ENCODE measurements at places on chromosomes 7 and 10. TPM values are rescaled to one million over a fixed set of nuclear protein-coding genes. Genes with fewer than 3 reads are reported as not detected.

Gene RINT1
- total RNA-seq = 4.9 TPM

Gene ZNF487
- total RNA-seq = 4.8 TPM

Gene IRF5
- total RNA-seq = 5.8 TPM

Gene CFAP58
- 0.58 TPM for total RNA-seq

Gene RNLS
- total RNA-seq = 12.0 TPM

GRCh38 chr7:33685981-33686683 is 219.2 kb upstream of the BMPER start:
- H3K27me3 ChIP-seq = no peaks in the 10 kb centered on the region
- no peaks in the 10 kb centered on the region for H3K4me1 ChIP-seq
- H3K36me3 ChIP-seq = no peaks in the 10 kb centered on the region

DNA sequence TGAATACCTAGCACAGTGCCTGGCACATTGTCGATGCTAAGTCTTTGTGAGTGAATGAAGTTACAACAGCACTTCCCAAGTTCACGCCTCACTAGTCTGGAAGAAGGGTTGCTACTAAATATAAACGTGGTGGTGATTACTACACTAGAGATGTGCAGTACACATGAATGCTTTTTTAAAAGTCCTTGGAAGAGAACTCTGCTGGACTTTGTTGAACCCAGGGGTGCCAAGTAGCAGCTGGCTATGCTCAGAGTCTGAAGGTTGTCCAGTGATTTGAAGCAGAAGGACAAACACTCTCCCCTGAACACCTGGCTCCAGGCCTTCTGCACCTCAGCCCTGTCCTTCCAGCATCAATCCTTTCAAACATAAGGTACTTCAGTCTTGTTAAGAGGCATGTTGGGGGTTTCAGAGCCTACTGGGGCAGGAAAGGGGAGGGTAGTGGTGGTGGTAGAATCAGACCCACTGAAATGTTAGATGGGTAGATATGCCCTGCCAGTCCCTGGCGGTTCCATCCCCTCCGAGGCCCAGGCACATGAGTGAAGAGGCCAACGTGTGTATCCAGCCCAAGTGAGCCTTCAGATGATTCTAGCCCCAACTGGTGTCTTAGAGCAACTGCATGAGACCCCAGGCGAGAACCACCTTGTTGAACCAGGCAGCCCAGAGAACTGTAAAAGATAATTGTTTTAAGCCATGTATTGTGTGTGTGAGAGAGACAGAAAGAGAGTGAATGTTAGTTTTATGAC is 94.4 kb downstream of the TAX1BP1 start:
- H3K27me3 ChIP-seq = no peaks in the 10 kb centered on the region
- no peak overlapping the region for H3K4me3 ChIP-seq
- H3K27ac ChIP-seq = peak overlapping the region; percentile 25
- no peak for DNase-seq

GRCh38 chr10:108003061-108003460 is 838.6 kb upstream of the SORCS1 start:
- H3K4me1 ChIP-seq = no peaks in the 10 kb centered on the region
- no peaks in the 10 kb centered on the region for H3K27me3 ChIP-seq
- no peaks in the 10 kb centered on the region for H3K36me3 ChIP-seq
- no peak for DNase-seq
- H3K4me3 ChIP-seq = no peak overlapping the region
- H3K27ac ChIP-seq = no peak overlapping the region

DNA sequence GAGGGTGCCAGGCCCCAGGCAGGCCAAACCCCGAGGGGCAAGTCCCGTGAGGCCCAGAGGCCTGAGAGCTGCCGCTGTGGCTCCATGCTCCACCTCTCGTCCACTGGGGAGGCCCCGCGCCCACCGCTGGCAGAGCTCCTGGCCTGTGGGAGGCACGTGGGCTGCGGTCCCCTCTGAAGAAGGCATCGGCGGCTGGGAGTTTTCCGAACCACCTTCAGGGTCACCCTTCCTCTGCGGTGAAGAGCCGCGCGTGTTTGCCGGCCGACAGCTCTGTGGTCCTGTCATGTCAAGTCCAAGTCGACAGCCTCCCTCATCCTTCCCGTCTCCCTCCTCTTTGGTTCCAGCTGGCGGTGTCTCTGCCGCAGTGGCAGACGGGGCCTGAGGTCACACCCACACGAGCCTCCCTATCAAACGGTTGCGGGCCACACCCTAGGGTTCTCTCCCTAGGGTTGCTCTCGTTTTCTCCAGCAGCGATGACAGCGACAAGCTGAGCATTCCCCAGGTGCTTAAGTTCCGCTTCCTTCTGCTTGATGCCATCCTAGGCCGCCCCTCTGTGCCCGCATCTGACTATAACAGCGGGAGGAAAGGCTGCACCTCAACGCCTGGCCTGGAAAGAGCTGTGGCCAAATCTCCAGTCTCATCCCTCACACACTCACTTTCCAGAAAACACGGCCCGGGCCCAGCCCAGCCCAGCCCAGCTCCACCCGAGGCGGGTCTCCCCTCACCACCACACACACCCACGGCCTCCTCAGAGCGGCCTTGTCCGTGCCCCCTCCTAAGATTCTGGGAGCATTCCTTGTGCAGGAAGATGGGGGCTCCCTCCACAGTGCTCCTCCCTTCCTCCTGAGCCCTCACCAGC is 185.0 kb downstream of the ELFN1 start:
- H3K27me3 ChIP-seq = no peaks in the 10 kb centered on the region
- no peaks in the 10 kb centered on the region for H3K36me3 ChIP-seq
- no peaks in the 10 kb centered on the region for H3K4me1 ChIP-seq

DNA sequence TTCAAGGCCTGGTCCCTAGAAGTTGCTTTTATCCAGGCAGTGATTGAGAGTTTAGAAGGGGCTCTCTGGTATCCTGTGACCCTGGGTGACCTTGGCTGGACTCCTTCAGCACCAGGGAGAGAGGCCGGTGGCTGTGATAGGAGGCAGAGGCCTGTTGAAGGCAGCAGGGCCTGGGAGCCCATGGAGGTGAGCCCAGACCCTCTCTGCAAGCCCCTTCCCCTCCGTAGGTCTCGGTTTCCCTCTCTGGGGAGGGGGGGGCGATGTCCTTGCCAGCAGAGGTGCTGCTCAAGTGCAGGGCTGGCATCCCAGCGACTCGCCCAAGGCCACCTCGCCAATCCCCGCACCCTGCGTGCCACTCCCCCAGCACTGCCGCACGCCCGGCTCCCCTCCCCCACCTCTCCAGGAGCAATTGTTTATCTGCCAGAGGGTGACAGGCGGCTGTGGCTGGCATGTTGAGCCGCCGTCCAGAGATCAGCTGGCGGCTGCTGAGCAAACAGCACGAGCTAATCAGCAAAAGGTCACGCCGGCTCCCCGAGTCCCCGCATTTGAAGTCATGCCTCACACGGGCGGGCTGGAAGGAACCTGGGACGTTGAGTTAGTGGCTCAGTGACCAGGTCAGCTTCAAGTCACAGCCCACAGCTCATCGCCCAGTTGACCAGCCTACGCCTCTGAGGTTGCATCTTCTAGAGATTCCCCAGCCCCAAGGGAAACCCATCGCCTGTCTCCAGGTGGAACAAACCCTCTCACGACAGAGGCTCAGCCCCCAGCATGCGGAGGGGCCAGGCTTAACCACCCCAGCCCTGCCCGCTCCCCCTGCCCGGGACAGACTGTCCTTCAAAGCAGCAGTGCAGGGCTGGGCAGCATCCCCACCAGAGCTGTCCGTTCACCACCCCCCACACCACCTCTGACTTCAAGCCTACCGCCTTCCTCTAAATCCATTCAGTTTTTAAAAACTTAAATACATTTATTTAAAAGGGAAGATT is 43.7 kb downstream of the ELFN1 start:
- peak; percentile 88 for DNase-seq
- H3K27ac ChIP-seq = no peak overlapping the region
- no peaks in the 10 kb centered on the region for H3K36me3 ChIP-seq
- H3K27me3 ChIP-seq = no peaks in the 10 kb centered on the region

DNA sequence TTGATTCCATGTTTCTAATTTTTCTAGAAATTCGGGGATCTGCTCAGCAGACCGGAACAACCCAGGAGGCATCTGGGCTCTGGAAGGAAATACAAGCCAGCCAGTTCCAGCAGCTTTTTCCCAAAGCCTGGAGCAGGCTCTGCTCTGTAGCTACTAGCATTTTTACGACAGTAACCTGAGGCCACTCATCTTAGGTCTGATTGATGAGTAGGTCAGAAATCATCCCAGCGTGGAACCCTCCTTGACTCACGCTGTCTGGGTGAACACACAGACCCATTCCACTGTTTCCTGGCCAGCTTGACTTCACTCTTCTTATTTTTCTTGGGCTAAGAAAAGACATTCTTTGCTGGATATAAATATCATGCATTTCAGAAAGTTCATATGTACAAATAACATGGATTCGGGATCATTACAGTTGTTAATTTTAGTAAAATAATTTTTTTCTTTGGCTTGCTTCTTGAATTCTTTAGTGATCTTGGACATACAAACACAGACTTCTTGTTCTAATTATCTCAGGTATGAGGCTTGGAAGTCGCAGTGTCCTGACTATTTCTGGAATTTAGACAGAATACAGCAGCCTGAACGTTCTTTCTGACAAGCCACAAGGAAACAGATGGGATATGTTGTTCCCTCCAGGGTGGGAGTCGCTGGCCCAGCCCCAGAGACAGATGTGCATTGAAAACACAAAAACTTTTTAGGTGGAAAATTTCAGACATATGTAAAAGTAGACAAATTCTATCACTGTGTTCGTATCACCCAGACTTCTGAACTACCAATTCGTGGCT is 54.6 kb upstream of the PITRM1 start:
- H3K36me3 ChIP-seq = no peaks in the 10 kb centered on the region
- H3K4me3 ChIP-seq = no peak overlapping the region
- DNase-seq = no peak
- no peak overlapping the region for H3K27ac ChIP-seq
- no peaks in the 10 kb centered on the region for H3K27me3 ChIP-seq

- no peak overlapping the region for H3K4me3 ChIP-seq
- H3K36me3 ChIP-seq = no peaks in the 10 kb centered on the region
- no peak overlapping the region for H3K27ac ChIP-seq
- no peaks in the 10 kb centered on the region for H3K4me1 ChIP-seq
- peak; percentile 20 for DNase-seq
Observed at GRCh38 chr7:114419441-114420272, 5.0 kb downstream of the FOXP2 start.

GRCh38 chr7:4849390-4849789 is 12.4 kb downstream of the PAPOLB start:
- no peaks in the 10 kb centered on the region for H3K36me3 ChIP-seq
- H3K27ac ChIP-seq = no peak overlapping the region
- no peaks in the 10 kb centered on the region for H3K27me3 ChIP-seq
- DNase-seq = peak; percentile 52

DNA sequence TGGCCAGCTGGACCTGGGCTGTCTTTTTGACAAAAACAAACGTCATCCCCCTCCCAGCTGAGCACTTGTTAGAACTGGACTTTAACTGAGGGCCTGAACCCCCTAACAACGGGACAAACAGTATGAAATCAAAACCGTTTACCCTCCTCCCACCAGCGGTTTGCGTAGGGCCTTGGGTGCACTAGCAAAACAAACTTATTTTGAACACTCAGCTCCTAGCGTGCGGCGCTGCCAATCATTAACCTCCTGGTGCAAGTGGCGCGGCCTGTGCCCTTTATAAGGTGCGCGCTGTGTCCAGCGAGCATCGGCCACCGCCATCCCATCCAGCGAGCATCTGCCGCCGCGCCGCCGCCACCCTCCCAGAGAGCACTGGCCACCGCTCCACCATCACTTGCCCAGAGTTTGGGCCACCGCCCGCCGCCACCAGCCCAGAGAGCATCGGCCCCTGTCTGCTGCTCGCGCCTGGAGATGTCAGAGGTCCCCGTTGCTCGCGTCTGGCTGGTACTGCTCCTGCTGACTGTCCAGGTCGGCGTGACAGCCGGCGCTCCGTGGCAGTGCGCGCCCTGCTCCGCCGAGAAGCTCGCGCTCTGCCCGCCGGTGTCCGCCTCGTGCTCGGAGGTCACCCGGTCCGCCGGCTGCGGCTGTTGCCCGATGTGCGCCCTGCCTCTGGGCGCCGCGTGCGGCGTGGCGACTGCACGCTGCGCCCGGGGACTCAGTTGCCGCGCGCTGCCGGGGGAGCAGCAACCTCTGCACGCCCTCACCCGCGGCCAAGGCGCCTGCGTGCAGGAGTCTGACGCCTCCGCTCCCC is at the start of gene IGFBP1:
Gene IGFBP1 (plus strand): TSS at position 304 of the 808 bp plus-strand sequence. CDS start 165 bp downstream, at position 469.
- peaks cover 79% of the 10 kb centered on the region for H3K27me3 ChIP-seq
- H3K36me3 ChIP-seq = no peaks in the 10 kb centered on the region
- no peak for DNase-seq

- H3K27me3 ChIP-seq = no peaks in the 10 kb centered on the region
- H3K36me3 ChIP-seq = no peaks in the 10 kb centered on the region
- H3K27ac ChIP-seq = no peak overlapping the region
- no peak for DNase-seq
- H3K4me1 ChIP-seq = no peaks in the 10 kb centered on the region
Observed at GRCh38 chr10:90344226-90344625, 513.6 kb downstream of the HTR7 start.

DNA sequence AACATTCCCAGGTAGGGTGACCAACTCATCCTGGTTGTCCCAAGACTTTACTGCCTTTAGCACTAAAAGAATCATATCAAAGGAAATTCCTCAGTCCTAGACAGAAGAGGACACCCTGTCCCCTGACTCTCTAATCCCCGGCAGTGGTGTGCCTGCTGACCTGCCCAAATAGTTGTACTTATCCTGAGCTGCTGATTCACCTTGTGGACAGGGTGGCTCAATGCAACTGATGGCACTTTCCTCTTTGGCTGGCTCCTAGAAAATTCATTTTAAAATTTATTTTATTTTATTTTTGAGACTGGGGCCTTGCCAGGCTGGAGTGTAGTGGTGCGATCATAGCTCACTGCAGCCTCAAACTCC is 111.7 kb downstream of the JCAD start:
- peak overlapping the region; percentile 67 for H3K27ac ChIP-seq
- DNase-seq = no peak
- H3K27me3 ChIP-seq = no peaks in the 10 kb centered on the region

DNA sequence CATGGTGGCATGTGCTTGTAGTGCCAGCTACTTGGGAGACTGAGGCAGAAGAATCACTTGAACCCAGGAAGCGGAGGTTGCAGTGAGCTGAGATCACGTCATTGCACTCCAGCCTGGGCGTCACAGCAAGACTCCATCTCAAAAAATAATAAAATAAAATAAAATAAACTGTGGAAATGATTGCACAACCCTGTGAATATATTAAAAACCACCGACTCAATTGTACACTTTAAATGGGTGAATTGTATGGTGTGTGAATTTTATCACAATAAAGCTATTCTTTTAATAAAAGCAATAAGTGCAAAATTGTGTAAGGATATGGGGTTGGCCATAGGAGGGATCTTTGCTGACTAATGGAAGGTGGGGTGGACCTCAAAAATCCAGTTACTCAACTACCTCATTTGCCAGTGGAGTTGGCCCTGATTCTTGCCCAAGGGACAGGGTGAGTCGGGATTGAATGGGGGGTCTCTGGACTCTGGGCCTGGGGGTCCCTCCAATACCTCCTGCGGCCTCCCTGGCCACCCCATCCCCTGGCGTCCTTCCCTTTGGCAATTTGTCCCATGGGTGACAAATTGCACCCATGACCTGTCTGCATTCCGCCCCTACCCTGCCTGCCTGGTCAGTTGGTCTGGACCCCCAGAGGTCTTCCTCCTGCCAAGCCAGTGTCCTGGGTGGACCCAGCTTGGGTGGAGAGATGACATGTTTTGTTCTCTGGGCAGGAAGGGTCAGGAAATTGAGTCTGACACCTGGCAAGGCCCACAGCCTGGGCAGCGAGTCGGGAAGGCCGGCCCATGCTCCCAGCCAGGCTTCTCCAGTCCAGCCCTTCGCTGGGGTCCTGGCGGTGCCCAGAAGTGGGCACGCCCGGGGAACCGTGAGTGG is 61.7 kb upstream of the ELN start:
- H3K4me3 ChIP-seq = no peak overlapping the region
- H3K36me3 ChIP-seq = no peaks in the 10 kb centered on the region
- no peak overlapping the region for H3K27ac ChIP-seq
- no peaks in the 10 kb centered on the region for H3K27me3 ChIP-seq
- no peak for DNase-seq

- no peak for DNase-seq
- no peak overlapping the region for H3K27ac ChIP-seq
- H3K4me1 ChIP-seq = no peaks in the 10 kb centered on the region
- H3K4me3 ChIP-seq = no peak overlapping the region
- no peaks in the 10 kb centered on the region for H3K27me3 ChIP-seq
Observed at GRCh38 chr7:19128856-19129255, 11.4 kb upstream of the TWIST1 start.

Data from stomach (tissue), 19 donors.